CD4-positive, alpha-beta T cell (primary cell): ENCODE measurements at places on chromosomes 7 and 10.

DNA sequence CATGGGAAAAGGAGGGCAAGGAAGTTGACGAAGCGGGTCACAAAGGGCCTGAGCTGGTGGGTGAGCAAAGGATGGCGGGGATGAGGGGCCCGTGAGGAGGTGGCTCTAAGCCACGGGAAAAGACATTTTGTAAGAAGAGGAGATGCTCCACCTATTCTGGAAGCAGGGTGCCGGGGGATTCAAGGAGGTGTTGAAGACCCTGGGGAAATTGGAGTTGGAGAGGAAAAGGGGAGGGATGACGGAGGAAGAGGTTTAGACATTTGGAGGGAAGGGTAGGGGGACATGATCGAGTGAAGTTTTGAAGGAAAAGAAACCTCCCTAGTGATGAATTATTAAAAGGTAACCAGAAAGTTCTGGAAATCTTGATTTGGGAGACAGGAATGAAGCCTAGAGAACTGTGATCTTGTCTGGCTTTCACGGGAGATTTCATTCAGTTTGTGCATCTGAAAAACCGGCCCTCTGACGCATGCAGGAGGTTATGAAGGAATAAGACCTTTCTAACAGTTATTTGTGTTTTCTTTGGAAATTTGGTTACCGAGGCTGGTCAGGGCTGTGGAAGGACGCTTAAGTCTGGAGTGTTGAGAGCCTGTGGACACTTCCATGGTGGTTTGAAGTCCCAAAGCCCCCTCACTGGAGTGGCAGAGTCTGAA lies 1.4 kb downstream of the SMO start:
- DNase-seq: no peak

GRCh38 chr7:158519633-158520174 lies 67.9 kb downstream of the PTPRN2 start:
- no peak for DNase-seq

DNA sequence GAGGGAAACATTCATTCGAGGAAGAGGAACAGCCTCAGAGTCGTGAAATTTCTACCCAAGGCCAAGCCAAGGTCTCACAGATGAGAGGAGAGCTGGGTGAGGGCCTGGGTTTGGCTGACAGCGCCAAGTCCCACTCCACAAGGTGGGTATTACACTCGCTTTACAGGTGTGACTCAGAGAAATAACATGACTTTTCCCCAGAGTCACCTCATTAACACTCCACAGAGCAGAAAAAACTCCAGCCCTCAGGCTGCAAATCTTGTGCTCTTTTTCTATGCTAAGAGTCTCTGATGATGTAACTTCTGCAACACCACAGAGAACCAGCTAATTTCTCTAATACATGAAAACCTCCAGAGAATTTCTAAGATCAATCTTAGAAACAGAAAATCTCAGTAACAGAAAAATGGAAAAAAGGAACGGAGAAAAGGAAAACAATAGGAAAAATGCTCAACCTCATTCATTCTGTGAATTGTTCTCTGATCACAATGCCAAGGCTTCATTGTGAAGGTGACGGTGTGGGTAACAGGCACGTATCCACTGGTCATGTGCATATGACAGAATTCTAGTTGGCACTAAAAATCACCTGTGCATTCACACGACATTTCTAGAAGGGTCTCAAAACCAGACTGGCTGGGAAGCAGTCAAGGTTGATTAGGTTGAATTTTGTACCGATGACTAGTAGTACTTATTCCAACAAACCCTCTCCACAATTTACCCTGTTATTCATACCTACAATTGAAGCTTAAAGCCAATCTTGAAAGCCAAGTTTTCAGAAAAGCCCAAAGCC lies 20.3 kb downstream of the YWHAG start:
- no peak for DNase-seq

GRCh38 chr10:37478381-37478780 lies 353.0 kb downstream of the ANKRD30A start:
- DNase-seq: no peak

- DNase-seq: no peak
Observed at GRCh38 chr10:72334196-72334824, 20.4 kb downstream of the DNAJB12 start.

GRCh38 chr10:14397066-14397465 lies 66.3 kb upstream of the FRMD4A start:
- DNase-seq: no peak

GRCh38 chr7:105800442-105800841 lies 76.0 kb downstream of the ATXN7L1 start:
- no peak for DNase-seq

GRCh38 chr7:93051660-93052059 lies 66.1 kb downstream of the SAMD9 start:
- DNase-seq: no peak

DNA sequence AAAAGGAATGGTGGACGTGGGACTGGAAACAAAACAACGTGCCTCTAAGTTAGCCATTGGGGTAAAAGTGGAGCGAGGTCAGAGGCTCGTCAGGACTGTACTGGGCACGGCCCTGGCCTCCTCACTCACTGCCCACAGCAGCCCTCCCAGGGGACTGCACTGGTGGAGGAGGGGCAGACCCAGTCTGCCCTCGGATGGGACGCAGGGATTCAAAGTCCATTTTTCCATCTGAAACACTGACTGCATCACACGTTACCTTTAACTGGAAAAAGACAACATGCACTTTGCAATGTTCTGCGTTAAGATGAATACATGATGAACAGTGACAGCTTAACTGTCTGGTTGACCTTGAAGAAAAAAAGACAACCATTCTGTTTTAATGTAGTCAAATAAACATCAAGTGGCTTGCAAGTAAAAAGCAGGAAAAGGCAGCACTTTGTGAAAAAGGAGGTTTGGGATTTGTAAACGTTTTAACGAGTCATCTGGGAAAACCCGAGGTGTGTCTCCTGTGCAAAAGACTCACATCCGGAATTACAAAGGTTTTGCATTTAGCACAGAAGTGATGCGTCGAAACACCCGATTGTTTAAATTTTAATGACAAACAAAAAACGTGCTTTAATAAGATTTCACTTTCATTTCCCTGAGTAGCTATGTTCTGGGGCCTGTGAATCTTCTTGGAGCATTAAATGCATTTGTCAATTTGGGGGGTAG lies 18.8 kb downstream of the KLF6 start:
- no peak for DNase-seq

GRCh38 chr7:76424413-76425111 lies at the start of gene ZP3:
Gene ZP3 (plus strand): TSS chr7:76424950. CDS start chr7:76424965, 15 bp downstream.
- DNase-seq: no peak

- no peak for DNase-seq
Observed at GRCh38 chr10:100740476-100741377, 4.7 kb upstream of the PAX2 start.

DNA sequence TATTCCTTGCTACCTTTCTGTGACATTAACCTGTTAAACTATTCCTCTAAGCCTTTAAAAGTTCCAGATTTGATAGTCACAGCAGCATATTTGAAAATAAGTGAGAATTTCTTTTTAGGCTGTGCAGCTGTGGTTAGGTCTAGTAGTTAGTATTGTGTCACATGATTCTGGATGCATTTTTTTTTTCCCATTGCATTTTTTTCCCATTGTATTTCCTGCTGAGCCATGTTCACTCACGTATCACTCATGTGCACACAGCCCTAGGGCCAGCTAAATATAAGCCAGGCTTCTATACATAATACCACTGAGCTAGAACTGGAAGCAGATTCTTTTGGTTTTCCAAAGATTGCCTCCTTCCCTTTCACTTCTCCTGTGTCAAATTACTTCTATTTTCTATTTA lies 37.4 kb downstream of the DNAJC9 start:
- DNase-seq: no peak

DNA sequence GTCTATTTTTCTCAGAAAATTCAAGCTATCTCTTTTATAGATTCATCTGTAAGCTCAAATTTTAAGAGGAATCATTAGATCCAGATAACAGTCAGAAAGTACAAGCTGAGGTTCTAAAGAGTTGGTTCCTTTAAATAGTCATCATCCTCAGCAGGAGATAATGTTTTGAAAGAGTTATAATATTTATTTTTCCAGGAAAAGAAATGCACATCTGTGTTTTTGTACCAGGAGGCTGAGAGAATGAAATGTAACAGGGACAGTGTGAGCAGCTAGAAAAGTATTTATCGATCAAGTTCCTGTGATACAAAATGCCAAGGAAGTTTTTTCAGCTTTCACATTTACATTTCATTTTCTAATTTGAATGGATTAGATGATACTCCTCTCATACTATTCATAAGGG lies 120.2 kb upstream of the LRRTM3 start:
- DNase-seq: no peak

DNA sequence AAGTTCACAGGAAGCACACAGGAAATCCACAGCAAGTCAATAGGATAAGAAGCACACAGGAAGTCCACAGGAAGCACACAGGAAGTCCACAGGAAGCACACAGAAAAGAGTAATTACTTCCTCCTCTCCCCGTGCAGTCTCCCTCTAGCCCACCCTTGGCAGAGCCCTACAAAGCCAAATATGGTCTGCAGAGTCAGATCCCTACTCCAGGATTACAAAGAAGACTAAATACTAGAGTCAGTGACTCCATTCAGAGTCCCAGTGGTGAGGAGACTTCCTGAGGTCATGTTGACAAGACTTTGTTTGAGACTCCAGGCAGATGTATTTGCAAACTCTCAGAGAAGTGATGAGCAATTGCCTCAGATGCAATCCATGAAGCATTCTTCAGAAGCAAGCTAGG lies 398.6 kb upstream of the AUTS2 start:
- DNase-seq: no peak

- no peak for DNase-seq
Observed at GRCh38 chr10:97543025-97543546, 29.5 kb upstream of the ANKRD2 start.

- no peak for DNase-seq
Observed at GRCh38 chr7:97377713-97378112, 260.2 kb downstream of the SDHAF3 start.

GRCh38 chr7:97313900-97314299 lies 196.4 kb downstream of the SDHAF3 start:
- DNase-seq: no peak

- no peak for DNase-seq
Observed at GRCh38 chr7:108697254-108697653, 127.6 kb downstream of the DNAJB9 start.

- no peak for DNase-seq
Observed at GRCh38 chr7:142405122-142405765, 147.4 kb upstream of the PRSS58 start.

DNA sequence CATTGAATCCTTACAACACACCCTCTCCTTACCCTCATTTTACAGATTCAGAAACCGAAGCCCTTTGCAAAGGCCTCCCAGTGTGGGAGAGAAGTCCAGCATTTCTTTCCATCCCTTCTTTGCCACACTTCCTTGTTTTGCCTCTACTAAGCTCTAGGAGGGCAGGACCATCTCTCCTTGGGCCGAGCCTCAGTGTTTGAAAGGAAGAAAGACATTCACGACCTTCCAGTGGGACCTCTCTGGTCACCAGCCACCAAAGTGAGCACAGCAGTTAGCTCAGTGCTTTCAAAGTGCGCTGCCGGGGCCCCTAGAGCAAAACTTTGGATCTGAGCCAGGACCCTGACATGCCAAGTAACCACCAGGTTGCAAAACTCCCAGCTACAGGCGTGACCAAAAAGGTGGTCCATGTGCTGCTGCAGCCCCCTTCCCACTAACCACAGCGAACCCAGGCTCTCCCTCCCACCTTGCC lies 12.4 kb downstream of the CTBP2 start:
- no peak for DNase-seq

DNA sequence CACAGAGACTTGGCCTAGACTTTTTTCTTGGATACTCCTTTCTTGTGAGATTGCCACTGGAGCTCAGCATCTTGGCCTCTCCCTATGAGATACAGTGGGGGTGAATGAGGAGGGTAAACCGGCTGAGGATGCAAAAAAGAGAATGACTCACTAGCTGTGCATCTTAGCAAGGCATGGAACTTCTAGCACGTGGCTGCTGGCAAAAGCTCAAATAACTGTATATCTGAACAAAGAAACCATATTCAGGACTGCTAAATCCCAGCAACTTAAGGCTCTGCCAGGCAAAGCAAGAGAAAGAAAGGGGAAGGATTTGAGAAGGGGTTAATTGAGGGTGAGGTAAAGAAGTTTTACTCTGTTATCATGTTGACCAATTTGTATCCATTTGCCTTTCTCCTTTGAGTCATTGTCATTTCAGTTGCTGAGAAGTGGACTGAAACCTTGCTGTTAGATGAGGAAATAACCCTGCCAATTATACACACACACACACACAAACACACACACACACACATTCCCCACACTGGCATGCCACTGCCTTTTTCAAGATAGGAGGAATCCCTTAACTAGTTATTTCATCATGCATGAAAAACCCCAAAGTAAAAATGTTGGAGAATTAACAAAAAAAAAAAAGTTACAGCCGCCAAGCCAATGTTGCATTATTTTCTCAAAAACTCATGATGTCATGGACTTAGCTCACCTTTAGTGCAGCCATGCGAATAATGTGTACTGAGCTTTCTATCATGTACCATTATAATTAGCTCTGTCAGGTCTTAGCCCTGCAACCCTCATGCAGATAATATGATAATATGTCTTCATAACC lies 997.3 kb downstream of the LRMDA start:
- DNase-seq: no peak

DNA sequence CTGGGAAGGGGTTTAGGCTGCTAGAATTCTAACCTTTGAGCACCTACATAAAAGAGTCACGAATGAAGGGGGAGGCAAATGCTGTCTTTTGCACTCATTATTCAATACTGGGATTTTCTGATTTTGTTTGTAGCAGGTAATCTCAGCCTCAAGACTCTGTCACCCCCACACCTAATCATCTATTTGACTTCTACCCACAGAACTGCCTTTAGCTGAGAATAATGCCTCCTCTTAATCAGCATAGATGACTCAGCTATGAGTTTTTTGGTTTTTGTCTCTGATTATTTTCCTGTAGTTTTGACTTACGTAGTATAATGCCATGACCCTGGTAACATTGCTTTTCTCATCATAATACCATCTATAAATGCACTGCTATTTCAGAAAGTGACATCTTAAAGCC lies 42.7 kb upstream of the CACNB2 start:
- no peak for DNase-seq

- no peak for DNase-seq
Observed at GRCh38 chr10:71849461-71849908, 1.6 kb downstream of the PSAP start.

- DNase-seq: no peak
Observed at GRCh38 chr10:1247598-1248261, 191.5 kb downstream of the WDR37 start.

- DNase-seq: no peak
Observed at GRCh38 chr7:114886241-114886640, 35.7 kb upstream of the MDFIC start.
